Upper lobe of left lung (tissue), 6 donors: ENCODE measurements at places on chromosomes 4 and X.
A peak's percentile ranks its signal among the peaks of the same experiment; 100 is the strongest.

- no peak overlapping the region for H3K27ac ChIP-seq
- H3K36me3 ChIP-seq = no peaks in the 10 kb centered on the region
- H3K4me1 ChIP-seq = no peaks in the 10 kb centered on the region
- H3K4me3 ChIP-seq = no peak overlapping the region
- DNase-seq = no peak
These were observed 222.6 kb downstream of the NDST4 start for GRCh38 chr4:114890773-114891172.

DNA sequence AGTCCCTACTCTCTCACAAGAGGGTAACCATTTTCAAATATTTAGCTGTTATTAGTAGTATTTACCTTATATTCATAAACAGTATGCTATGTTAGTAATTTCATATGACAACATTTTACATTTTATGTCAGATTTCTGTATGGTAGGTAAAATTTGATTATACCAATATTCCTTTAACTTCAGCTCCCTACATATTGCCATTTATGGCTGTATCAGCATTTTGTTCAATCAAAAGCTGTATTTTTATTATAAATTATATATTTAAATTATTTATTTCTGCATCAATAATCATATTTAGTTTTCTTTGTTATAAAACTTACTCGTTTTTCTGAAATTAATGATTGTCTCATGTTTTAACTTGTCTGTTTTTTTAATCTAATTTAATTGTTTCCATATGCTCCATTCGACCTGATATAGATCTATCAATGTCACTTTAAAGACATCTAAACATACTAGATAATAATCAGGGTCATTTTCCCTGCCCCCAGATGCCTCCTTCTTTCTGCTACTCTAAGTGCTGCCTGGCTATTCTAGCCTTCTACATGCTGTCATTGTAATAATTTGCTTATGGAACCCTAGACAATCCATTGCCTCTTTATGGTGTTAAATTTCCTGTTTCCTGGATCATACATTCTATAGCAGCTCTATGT, 1976.7 kb upstream of the ADGRL3 start:
- H3K4me1 ChIP-seq = no peaks in the 10 kb centered on the region
- H3K27ac ChIP-seq = no peak overlapping the region
- H3K27me3 ChIP-seq = no peaks in the 10 kb centered on the region
- H3K36me3 ChIP-seq = no peaks in the 10 kb centered on the region
- no peak for DNase-seq
- H3K4me3 ChIP-seq = no peak overlapping the region

DNA sequence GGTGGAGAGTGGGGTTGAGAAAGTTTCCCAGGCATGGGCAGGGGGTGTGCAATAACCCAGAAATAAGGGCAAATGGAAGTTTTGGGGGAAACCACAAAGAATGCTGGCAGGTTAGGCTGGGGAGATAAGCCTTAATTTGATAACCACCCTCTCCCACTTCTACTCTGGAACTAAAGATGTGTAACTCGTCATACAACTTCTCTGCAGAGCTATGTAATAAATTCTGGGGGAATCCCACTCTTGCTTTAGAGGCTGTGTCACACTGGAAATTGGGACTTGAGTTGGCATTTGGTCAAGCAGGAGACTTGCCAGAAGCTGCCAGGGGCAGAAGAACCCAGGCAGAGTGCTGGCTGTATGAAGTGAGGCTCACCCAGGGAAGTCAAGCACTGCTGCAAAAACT, 170.9 kb upstream of the CPEB2 start:
- H3K4me1 ChIP-seq = no peaks in the 10 kb centered on the region
- DNase-seq = no peak
- no peak overlapping the region for H3K4me3 ChIP-seq
- H3K36me3 ChIP-seq = no peaks in the 10 kb centered on the region
- H3K27ac ChIP-seq = no peak overlapping the region
- H3K27me3 ChIP-seq = no peaks in the 10 kb centered on the region

- H3K4me3 ChIP-seq = no peak overlapping the region
- H3K27ac ChIP-seq = no peak overlapping the region
- DNase-seq = peak; percentile 65
- no peaks in the 10 kb centered on the region for H3K36me3 ChIP-seq
- peaks cover 6% of the 10 kb centered on the region for H3K4me1 ChIP-seq
These were observed 157.8 kb downstream of the RELL1 start for GRCh38 chr4:37528166-37528885.

DNA sequence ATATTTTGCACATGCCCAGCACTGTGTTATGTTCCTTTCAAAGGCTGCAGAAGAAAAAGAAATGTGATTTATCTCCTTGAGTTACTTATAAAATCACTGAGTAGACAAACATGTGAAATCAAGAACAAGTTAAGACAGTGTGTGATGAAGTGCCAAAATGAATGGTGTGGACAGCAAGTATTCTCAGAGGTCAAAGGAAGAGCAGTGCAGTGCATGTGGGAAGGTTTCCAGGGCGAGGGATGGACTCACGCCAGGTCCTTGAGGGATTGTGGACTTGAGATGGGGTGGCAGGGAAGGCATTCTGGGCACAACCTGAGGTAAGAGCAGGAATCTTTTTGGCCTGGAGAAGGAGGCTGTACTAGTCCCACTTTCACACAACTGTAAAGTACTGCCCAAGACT, 115.5 kb downstream of the FNIP2 start:
- no peak overlapping the region for H3K4me3 ChIP-seq

- H3K27me3 ChIP-seq = no peaks in the 10 kb centered on the region
- H3K27ac ChIP-seq = no peak overlapping the region
- no peaks in the 10 kb centered on the region for H3K4me1 ChIP-seq
- DNase-seq = no peak
These were observed 48.3 kb downstream of the ABLIM2 start for GRCh38 chr4:8110071-8110986.

DNA sequence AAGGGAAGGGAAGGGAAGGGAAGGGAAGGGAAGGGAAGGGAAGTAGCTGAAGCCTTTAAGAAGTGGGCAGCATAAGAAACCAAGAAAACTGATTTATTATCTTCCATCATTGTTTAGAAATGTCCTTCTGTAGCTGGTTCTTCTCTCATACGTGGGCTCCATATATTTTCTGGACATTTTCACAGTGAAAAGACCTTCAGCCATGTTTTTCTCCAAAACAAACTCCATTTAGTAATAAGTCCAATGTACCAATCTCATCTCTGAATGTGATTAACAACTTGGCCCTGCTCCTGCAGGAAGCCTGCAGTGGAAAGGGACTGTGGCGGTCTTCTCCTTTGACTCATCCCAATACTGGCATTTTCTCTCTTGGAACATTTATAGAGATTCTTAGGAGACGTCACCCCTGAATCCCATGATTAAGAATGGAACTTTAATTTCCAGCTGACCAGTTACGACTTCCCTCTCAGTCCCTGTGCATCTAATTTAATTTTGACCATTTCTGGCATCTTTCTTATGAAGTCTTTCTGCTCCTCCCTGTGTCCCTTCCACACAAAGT, 96.6 kb upstream of the GUCY1A1 start:
- H3K27me3 ChIP-seq = no peaks in the 10 kb centered on the region
- H3K36me3 ChIP-seq = no peaks in the 10 kb centered on the region
- DNase-seq = no peak

DNA sequence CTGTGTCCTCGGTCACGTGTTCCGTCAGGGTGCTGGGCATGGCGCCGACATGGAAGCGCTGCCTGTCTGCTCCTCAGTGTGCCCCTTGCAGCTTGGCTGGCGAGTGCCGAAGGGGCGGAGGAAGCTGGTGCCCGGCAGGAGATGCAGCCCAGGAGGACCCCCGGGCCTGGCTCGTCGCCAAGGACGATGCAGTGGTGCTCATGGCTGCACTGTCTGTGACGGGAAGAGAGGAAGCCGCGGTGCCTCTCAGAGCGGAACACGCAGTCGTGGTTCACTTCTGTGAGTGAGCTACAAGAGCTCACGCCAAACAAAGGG, 38.1 kb downstream of the FGFRL1 start:
- no peaks in the 10 kb centered on the region for H3K36me3 ChIP-seq
- H3K4me3 ChIP-seq = no peak overlapping the region
- peaks cover 27% of the 10 kb centered on the region for H3K4me1 ChIP-seq
- no peak overlapping the region for H3K27ac ChIP-seq
- peaks cover 7% of the 10 kb centered on the region for H3K27me3 ChIP-seq

- no peak overlapping the region for H3K4me3 ChIP-seq
- no peaks in the 10 kb centered on the region for H3K27me3 ChIP-seq
- DNase-seq = no peak
These were observed 35.7 kb upstream of the MAB21L2 start for GRCh38 chr4:150546286-150546685.

DNA sequence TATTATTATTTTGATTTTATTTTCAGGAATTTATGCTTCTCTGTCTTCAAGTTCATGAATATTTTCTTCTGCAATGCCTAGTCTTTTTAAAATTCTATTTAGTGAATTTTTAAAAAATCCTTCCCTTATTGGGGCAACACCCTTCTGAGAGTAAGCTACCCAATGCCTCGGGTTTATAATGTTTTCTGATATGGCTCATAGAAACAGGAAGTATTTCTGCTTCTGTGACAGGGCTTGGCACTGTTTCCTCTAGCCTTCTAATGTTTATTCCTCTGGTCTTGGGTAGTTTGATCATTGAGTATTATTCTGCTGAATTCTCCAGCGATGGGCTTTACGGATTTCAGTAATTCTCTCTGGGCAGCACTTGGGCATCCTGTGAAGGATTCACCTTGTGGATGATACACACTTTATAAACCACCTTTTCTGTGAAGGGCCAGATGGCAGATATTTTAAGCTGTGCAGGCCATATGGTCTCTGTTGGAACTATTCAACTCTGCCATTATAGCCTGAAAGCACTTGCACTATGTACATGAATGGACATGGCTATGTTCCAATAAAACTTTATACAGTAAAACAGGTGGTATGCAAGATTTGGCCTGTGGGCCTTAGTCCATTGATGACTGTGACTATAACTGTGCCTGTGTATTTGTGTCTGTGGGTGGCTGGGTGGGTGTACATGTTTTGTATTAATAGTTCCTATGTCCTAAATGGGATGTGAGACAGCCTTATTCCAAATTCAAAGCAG, 95.9 kb upstream of the FAT1 start:
- H3K36me3 ChIP-seq = no peaks in the 10 kb centered on the region
- H3K4me3 ChIP-seq = no peak overlapping the region
- no peaks in the 10 kb centered on the region for H3K27me3 ChIP-seq
- H3K4me1 ChIP-seq = no peaks in the 10 kb centered on the region

DNA sequence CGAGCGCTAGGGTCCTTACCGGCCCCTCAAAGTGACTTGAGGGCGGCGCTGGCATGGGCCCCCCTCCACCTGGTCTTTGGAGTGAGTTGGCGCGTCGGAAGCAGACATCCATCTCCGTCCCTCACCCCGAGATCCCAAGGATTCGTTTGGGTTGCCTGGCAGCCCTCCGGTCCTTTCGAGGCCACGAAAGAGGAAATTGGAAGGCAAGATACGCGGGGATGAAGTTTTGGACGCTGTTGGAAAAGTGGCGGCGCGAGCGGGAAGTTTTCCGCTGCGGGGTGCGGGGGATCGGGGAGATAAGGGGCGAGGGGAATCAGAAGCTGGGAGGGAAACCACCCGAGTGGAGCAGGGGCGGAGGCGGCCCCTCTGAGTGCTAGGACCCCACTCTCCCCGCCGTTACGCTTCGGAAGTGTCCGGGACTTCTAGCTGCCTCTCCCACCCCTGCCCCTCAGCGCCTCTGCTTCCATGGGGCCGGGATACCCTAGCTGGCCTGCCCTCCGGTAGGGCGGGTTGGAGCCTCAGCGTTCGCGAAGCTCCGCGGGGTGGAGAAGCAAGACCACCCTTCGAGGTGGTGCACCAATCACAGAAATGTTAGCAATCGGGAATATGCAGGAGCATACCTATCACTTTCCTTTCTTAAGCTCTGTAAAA, 57.8 kb downstream of the FRMPD3 start:
- no peaks in the 10 kb centered on the region for H3K27me3 ChIP-seq
- no peak overlapping the region for H3K4me3 ChIP-seq
- no peak overlapping the region for H3K27ac ChIP-seq
- DNase-seq = peak; percentile 21
- H3K4me1 ChIP-seq = peaks cover 7% of the 10 kb centered on the region
- no peaks in the 10 kb centered on the region for H3K36me3 ChIP-seq

DNA sequence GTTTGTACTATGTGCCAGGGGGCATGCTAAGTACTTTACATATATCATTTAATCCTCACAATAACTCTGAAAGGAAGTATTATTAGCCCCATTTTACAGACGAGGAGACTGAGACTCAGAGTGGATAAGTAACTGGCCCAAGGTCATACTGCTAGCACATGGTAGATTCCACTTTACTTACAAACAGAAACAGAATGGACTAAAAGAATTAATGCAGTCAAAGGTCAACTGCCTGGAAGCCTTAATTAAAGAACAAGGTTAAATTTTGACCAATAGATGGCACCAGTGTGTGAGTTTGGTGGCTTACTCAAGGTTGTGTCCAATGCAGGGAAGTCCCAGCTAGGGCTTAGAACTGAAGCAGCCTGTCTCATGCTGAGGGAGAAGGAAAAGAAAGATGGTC, 4.7 kb downstream of the RIPPLY1 start:
- DNase-seq = no peak
- H3K4me3 ChIP-seq = no peak overlapping the region
- H3K4me1 ChIP-seq = no peaks in the 10 kb centered on the region

GRCh38 chrX:100743009-100743607, 11.2 kb upstream of the SYTL4 start:
- H3K36me3 ChIP-seq = no peaks in the 10 kb centered on the region
- no peak overlapping the region for H3K4me3 ChIP-seq
- no peak for DNase-seq
- no peak overlapping the region for H3K27ac ChIP-seq
- H3K4me1 ChIP-seq = no peaks in the 10 kb centered on the region

GRCh38 chr4:8872402-8873291, 1.0 kb upstream of the HMX1 start:
- H3K4me1 ChIP-seq = peaks cover 27% of the 10 kb centered on the region
- H3K4me3 ChIP-seq = no peak overlapping the region
- DNase-seq = no peak
- H3K27ac ChIP-seq = no peak overlapping the region
- H3K27me3 ChIP-seq = peaks cover 78% of the 10 kb centered on the region

- no peak overlapping the region for H3K4me3 ChIP-seq
- H3K27ac ChIP-seq = no peak overlapping the region
- no peaks in the 10 kb centered on the region for H3K27me3 ChIP-seq
- no peak for DNase-seq
- H3K4me1 ChIP-seq = no peaks in the 10 kb centered on the region
These were observed 22.6 kb upstream of the RBBP7 start for GRCh38 chrX:16892504-16893362.

GRCh38 chr4:151678048-151678872, 82.5 kb downstream of the GATB start:
- no peaks in the 10 kb centered on the region for H3K36me3 ChIP-seq
- H3K4me3 ChIP-seq = no peak overlapping the region
- H3K4me1 ChIP-seq = no peaks in the 10 kb centered on the region
- no peak for DNase-seq
- no peak overlapping the region for H3K27ac ChIP-seq
- H3K27me3 ChIP-seq = no peaks in the 10 kb centered on the region

- no peak overlapping the region for H3K4me3 ChIP-seq
- H3K27ac ChIP-seq = peak overlapping the region; percentile 58
- no peak for DNase-seq
These were observed 93.8 kb downstream of the APBB2 start for GRCh38 chr4:41120297-41121217.

GRCh38 chr4:6275898-6276806, 6.5 kb downstream of the WFS1 start:
- no peaks in the 10 kb centered on the region for H3K36me3 ChIP-seq
- H3K4me3 ChIP-seq = no peak overlapping the region
- H3K27me3 ChIP-seq = no peaks in the 10 kb centered on the region
- peak overlapping the region; percentile 83 for H3K27ac ChIP-seq
